HFF-Myc (cell line): ENCODE measurements at places on chromosomes 4 and X.

GRCh38 chr4:78150543-78150864, 93.4 kb downstream of the FRAS1 start:
- DNase-seq: no peak

DNA sequence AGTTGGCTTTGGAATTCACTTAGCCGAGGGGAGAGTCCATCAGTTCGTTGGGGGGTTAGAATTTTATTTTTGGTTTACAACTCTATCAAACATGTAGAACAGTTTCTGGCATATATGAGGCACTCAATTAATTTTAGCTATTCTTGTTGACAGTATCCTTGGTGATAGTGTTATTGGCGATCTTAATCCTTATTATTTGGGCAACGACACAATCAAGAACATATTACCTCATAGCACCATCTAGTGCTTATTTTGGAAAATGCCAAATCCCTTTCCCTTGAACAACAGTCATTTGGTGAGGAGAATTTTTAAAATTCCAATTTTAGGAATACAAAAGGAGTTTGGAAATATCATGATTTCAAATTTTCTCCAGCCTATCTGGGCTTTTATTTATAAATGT, 17.9 kb upstream of the PGRMC1 start:
- DNase-seq: no peak

GRCh38 chr4:124644621-124645020, 67.9 kb downstream of the ANKRD50 start:
- no peak for DNase-seq

GRCh38 chrX:720825-721224, 90.2 kb downstream of the SHOX start:
- DNase-seq: no peak
